ENCODE measurements at places on chromosomes 1 and 21.
A peak's percentile ranks its signal among the peaks of the same experiment; 100 is the strongest.

DNA sequence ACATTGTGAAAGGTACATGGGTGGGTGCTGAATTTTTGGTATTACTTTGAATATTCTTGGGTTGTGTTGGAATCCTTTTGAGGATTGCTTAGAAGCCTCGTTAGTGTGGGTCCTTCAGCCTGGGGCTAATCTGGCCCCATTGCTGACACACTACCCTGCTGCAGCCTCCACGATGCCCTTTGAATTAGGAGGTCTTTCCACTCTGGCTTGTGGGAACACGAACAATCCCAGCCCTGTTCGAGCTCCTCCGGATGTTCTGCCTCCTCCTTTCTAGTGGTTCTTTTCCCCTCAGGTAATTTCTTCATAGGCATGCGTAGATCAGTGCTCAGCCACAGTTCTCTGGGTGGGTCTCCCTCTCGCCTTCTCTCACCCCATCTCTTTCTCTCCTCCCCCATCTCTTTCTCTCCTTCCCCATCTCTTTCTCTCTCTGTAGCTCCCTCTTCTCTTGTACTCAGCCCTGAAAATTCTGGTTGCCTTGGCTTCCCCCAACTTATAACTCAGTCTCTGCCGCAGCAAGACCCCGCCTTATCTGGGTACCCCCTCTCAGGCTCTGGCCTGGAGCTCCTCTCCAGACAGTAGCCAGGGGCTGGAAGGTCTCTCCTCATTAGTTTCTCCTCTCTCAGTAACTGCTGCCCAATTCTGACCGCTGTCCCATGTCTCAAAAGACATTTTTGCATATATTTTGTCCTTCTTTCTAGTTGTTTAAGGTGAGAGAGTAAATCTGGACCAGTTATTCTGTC, 46.0 kb upstream of the SLC19A1 start:
- no peak for DNase-seq

GRCh38 chr1:53319296-53320101, 8.4 kb downstream of the LRP8 start:
- no peak for DNase-seq

DNA sequence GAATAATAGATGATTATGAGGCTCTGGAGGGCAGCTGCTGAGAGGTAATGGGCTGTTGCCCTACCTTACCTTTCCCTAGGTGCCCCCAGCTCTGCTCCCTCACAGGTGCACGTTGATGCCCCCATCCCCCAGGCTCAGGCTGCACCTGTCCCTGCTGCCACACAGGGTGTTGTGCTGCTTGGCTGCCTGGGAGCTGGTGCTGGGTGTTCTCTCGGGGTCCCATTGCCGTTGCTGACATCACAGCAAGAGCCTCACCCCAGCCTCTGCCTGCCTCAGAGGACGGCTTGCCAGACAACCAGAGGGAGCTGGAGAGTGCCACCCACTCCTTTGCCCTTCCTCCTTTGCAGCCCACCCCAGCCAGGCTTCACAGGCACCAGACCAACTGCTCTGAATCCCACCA, 31.4 kb upstream of the DMBX1 start:
- DNase-seq: no peak

DNA sequence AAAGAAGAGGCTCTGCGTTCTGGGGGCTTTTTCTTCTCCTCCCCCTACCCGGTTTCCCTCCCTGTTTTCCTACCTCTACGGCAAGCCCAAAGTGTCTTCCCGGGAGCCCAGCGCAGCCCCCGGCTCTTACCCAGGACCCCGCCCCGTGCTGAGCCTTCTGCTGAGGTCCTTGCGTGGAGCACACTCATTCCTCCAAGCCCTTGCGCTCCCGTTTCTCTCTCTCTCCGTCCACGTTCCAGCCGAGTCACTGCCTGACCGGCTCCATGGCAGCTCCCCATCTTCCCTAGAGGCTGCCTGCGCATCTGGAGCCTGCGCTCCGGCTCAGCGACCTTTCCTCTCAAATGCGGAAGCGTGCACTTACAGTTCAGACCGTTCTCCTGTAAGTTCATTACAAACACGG, 24.9 kb upstream of the PDXK start:
- DNase-seq: no peak

- no peak for DNase-seq
These were observed 304.7 kb downstream of the TM2D1 start for GRCh38 chr1:61420243-61420642.

GRCh38 chr1:28281608-28282425, 22.5 kb downstream of the SESN2 start:
- DNase-seq: no peak

GRCh38 chr1:77234943-77235342, 15.7 kb upstream of the PIGK start:
- no peak for DNase-seq

GRCh38 chr1:116256286-116256649, 116.8 kb upstream of the ATP1A1 start:
- DNase-seq: no peak

DNA sequence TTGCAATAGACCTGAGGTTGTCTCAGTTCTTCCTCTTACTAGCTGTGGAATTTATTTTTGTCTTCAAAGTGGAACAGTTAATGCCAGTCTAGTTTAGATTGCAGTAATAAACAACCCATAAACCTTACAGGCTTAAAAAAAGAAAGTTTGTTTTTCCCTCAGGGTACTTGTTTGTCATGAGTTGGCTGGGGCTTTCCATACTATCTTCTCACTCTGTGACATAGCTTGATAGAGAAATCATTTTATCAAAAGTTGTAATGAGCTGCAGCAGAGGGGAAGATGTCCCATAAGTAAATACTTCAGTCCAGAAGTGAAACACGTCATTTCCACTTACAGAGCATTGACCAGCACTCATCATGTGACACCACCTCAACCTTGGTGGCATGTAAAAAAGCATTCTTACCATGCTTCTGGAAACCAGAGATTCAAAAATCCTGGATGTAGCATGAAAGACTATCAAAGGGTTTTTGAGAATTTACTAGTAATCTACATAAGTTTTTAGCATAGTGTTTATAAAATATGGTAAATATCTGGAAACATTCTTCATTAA, 62.8 kb upstream of the COL11A1 start:
- no peak for DNase-seq

DNA sequence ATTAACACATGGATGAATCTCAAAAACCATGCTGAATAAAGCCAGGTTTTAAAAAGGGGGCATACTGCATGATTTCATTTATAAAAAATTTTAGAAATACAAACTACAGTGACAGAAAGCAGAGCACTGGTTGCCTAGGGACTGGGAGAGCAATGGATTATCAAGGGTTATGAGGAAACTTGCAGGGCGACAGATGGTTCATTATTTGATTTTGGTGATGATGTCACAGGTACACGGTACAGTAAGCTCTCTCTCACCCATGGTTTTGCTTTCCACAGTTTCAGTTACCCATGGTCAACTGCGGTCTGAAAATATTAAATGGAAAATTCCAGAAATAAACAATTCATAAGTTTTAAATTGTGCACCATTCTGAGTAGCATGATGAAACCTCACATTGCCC, 14.1 kb downstream of the VAMP4 start:
- no peak for DNase-seq

DNA sequence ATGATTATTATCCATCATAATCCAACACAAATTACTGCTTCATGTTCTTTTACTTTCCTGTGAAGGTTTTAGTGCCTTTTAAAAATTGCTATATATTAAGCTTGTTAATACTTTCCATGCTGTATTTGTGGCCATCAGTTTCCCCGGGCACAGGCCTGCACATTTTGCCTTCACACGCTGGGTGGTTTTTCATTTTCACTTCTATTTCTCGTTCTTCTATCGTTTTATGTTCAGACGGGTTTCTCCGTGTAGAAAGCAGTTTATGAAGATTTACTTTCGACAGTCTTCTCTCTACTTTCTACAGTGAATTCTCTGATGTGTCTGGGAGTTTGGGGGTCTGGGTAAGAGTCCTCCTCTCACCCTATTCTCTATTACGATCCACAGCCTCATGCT, 9.5 kb downstream of the RUNX3 start:
- DNase-seq: no peak

DNA sequence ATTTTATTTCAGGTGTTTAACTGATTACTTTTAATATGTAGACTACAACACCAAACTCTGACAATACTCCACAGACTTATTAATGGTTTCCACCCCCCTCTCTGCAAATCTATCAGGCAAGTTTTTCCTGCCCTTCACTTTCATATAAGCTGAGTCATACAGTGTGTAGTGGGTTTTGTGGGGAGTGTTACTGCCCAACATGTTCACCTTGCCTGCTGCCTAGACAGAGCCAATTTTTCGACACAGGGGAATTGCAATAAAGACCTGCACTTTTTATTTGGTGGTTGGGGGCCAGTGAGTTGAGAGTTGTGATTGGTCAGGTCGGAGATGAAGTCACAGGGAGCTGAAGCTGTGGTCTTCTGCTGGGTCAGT, 119.7 kb downstream of the PPIAL4G start:
- DNase-seq: no peak

DNA sequence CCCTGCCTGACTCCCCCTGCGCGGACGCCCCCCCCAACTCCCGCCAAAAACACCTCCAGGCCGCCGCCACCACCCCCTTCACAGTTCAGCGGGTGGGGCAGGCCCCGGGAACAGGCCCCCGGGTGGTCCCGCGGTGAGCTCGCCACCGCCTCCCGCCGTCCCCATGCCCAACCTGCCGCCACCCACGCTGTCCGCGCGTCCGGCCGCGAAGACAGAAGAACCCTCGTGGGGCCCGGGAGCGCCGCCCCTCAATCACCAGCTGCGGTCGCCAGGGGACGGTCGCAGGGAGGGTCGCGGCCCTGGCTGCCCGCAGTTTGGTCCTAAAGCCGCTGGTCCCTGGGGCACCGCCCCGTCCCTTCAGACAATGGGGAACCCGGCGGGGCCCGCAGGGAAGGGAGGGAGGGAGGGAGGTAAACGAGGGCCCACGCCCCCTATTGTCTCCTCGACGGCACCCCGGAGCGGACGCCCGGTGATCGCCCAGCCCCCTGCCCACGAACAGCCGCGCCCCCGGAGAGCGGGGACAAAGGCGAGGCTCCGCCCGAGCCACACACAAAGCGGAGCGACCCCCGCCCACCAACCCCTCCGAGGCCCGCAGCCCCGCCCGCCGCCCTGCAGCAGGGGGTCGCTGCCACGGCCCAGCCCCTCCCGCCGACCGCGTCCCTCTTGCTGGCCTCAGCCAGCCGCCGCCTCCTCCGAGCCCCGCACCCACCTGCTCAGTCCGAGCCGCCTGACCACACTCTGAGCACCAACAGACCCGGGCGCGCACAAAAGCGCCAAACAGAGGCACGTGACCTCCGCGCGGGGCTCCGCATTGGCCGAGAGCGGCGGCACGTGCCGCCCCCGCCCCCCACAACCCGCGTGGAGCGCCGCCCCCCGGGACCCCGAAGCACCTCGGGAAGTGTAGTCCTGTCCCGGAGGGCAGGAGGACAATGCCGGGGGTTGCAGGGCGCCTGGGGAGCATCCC, at the start of gene STMN1:
STMN1 (minus strand) TSS at position 740 of the 964 bp plus-strand sequence. CDS start 1,743 bp downstream, outside the sequence.
- DNase-seq: peak; percentile 88

DNA sequence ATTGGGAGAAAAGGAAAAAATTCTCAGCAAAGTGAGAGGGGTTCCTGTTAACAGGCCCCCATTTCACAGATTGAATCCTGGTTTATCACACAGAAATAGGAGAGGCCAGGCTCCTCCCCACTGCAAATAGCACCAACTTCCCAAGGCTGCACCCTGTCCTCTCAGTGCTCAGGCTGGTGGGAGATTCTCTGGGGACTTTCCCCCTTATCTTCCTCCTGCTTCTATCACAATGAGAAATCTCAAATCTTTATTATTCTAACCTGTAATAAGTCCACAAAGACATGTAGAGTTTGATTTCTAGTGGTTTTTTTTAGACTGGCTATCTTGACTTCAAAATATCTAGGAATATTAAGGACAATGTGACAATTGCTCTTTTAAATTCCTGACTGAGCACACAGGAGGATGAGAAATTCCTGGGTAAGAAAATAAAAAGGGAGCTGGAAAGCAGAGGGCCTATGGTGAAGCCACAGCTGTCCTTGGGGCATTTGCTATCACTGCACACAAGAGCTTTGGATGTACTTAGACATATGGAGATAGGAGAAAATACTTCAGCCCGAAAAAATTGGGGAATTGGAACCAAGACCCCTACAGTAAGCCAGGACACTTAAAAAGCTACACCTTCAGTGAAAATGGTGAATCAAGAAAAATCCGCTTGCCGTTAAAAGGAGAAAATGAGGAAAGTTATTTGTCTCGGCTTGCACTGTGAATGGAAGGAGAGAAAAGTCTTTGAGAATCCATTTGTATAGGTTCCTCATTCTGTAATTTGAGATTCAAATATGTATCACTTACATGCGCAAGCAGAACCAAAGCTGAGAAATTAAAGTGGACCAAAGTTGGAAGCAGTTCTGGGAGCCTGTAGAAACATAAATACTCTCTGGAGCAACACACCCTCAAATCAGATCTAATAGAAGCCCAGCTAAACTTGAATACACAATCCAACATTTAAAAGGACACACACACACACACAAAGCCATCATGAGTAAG, 65.9 kb upstream of the C1orf105 start:
- no peak for DNase-seq
